ENCODE measurements at places on chromosomes 1 and 21.

- no peak overlapping the region for H3K4me3 ChIP-seq
- DNase-seq = no peak
- no peaks in the 10 kb centered on the region for H3K36me3 ChIP-seq
Observed at GRCh38 chr1:229948438-229948837, 118.6 kb upstream of the GALNT2 start.

DNA sequence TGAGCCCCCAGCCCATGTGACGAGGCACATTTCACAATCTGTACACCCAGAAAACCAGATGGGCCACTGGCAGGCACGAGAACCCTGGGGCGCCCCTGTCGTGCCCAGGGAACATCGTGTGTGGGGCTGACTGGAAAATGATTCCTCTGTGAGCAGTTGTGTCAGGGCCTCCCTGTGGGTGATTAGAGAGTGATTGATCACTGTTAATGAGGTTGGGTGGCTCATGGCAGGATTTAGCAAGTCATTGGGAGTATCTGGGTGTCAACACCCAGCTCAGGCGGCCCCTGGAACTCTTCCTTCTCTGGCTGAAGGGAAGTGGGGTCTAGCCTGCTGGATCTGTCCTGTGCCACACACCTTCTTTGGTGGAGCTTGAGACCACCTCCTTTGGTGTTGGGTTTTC lies 5.7 kb downstream of the GRHL3 start:
- peaks cover 55% of the 10 kb centered on the region for H3K27me3 ChIP-seq
- no peak overlapping the region for H3K27ac ChIP-seq
- H3K4me1 ChIP-seq = peaks cover 24% of the 10 kb centered on the region
- no peak for DNase-seq
- H3K4me3 ChIP-seq = no peak overlapping the region

DNA sequence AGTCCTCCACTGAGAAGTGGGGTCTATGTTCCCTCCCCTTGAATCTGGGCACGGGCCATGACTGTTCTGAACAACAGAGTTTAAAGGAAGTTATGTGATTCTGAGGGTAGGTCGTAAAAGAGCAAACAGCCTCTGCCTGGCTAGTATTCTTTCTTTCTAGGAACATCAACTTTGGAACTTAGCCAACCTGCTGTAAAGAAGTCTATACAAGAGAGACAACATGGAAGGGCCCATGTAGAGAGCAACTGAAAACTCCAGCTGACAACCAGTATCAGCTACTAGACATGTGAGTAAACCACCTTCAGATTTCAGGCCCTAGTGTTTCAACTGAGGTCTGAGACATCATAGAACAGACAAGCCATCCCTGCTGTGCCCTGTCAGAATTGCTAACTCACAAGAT lies 7.5 kb downstream of the SELENOF start:
- peaks cover 48% of the 10 kb centered on the region for H3K4me1 ChIP-seq
- H3K36me3 ChIP-seq = peaks cover 31% of the 10 kb centered on the region
- no peak for DNase-seq
- H3K4me3 ChIP-seq = no peak overlapping the region

- no peaks in the 10 kb centered on the region for H3K27me3 ChIP-seq
- H3K36me3 ChIP-seq = peaks cover 34% of the 10 kb centered on the region
- no peak for DNase-seq
- no peak overlapping the region for H3K27ac ChIP-seq
- H3K4me3 ChIP-seq = no peak overlapping the region
Observed at GRCh38 chr1:54857746-54858561, 29.0 kb downstream of the DHCR24 start.

DNA sequence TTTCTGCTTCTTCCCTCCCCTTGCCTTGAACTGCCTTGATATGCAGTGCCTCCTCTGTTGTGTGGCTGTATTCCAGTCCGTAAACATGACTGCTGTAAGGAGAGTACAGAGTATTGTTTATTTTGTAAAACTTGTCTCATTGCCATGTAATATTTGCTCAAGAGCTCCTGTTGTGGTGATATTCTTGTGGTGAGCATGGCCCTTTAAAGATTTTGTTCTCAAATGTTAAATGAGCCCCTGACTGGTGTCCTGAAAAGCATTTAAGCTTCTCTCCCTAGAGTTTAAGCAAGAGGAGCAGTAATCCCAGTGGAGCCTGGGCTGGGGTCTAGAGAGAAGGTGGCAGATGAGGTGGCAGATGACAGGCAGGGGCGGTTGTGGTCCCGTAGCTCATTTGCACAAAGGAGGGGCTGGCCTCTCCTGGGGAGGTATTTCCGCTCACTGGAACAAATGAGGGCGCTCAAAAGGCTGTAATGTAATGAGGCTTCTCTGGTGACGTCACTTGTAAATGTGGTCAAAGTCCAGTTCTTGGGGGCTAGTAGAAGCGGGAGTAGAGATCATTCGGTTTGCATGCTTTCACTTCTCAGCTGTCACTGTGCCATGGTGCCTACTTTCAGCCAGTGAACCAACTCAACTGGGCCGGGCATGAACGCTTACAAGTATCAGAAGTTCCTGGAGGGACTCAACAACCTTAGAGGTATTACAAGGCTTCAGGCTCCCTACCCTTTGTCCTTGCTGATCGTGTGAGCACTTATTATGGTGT lies 46.0 kb upstream of the MACF1 start:
- H3K27ac ChIP-seq = no peak overlapping the region
- peaks cover 4% of the 10 kb centered on the region for H3K4me1 ChIP-seq
- H3K27me3 ChIP-seq = no peaks in the 10 kb centered on the region
- no peak overlapping the region for H3K4me3 ChIP-seq
- no peaks in the 10 kb centered on the region for H3K36me3 ChIP-seq

DNA sequence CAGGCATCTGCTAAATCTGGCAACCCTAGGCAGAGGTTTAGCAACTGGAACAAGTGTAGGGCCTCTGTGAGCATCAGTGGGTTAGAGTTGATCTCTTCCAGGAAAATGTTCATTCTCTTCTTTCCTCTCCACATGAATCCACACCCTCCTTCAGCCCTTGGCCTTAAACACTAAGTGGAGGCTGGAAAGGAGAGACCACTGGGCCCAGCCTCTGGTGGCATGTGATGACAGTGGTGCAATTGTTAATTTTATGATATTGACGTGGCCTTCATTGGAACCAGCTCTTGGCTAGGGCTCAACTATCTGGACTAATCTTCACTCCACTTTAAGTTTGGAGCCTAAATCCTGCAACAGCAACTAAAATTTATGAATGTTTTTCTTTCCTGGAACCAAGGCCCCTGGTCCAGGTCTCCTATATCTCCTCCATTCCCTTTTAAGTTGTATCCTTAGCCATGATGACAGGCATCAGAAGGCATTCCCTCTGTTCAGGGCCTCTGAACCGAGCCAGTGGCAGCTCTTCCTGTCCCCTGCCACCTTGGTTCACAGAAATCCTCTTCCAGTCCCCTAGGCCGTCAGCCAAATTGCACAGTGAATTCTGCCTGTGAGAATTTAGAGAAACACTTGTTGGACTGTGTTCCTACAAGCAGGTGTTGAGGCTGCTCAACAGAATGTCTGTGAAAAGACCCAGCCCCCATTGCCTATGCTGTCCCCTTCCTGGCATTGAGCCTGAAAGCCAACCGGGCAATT lies 132.2 kb downstream of the PSMG1 start:
- H3K4me1 ChIP-seq = no peaks in the 10 kb centered on the region
- H3K36me3 ChIP-seq = no peaks in the 10 kb centered on the region
- no peak overlapping the region for H3K27ac ChIP-seq
- no peak for DNase-seq
- H3K4me3 ChIP-seq = no peak overlapping the region

Data from activated naive CD4-positive, alpha-beta T cell treated with anti-CD3 and anti-CD28 coated beads for 36 hours (primary cell).